ENCODE measurements at places on chromosomes 11 and 22.

GRCh38 chr22:47206164-47206563 lies 443.7 kb downstream of the TBC1D22A start:
- no peak for DNase-seq

GRCh38 chr11:74299015-74299414 lies 12.4 kb downstream of the P4HA3 start:
- DNase-seq, result no peak

DNA sequence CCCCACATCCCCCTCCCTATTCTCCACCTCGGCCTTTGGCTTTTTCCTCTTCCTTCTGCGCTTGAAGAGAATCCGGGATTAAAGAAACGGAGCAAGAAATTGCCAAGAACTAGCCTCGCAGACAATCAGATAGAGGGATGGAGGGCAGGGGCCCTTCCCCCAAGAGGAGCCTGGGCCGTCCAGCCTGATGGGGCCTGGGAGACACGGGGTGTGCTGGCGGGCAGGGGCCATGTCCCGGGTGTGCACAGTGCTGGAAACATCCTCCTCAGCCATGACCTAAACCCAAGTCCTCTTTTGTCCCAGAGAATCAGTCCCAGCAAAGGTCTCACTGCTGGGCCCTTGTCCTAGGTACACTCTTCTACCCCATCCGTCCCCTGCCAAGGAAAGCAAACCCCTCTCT lies 47.7 kb upstream of the LMO1 start:
- DNase-seq, result no peak

DNA sequence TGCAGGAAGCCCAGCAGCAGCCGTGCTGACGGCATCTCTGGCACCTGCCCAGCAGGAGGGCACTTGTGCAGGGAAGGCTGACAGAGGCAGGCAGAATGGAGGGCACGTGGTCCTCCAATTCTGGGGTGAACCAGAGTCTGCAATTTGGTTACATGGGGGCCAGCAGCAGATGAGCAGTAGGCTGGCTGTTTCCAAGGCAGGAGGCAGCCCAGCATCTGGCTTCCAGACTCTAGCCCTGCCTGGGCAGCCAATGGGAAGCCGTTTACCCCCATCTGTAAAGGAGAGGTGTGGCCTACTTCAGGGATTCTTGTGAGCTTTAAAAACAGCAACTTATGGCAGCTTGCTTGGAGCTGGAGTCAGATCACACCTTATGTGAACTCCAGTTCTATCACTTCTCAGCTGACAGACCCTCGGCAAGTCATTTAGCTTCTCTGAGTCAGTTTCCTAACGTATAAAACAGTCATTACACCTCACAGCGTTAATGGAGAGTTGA lies 27.9 kb upstream of the RASL10A start:
- DNase-seq, result no peak

Data from activated naive CD4-positive, alpha-beta T cell treated with anti-CD3 and anti-CD28 coated beads, Interleukin-2, amount 50 U/mL, for 72 hours (primary cell).